ENCODE measurements at places on chromosomes 13 and 19. TPM values are rescaled to one million over a fixed set of nuclear protein-coding genes. Genes with fewer than 3 reads are reported as not detected.

DNA sequence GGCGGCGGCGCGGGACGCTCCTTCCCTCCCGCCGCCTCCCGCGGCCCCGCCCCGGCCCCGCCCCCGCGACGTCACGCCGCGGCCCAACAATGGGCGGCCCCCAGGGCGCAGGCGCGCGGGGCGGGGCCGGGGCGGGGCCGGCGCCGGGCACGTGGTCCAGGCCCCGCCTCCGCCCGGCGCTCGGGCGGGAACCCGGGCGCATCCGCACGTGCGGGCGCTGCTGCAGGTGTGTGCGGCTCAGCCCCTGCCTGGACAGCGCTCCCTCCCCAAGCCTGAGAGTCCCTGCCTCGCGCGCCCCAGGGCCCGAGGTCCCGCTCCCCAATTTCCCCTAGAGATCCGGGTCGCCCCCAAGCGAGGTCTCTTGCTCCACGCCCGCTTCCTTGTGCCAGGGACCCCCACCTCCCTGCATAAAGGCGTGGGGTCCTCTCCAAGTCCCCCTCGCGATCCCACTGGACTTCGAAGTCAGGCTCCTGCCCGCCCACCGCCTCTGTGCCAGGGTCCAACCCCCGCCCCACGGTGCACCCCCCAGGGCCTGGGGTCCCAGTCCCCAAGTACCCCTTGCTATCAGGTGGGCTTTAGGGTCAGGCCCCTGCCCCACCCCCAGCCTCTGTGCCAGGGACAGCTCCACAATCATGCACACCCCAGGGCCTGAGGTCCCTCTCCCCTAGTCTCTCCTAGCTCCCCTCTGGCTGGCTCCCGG is at the start of gene MEX3D:
Gene MEX3D, minus strand, starts transcription at position 6 of the 700 bp plus-strand sequence. CDS start 267 bp downstream, outside the sequence.
- no peak for DNase-seq

GRCh38 chr19:3821857-3822364 is 35.7 kb upstream of the MATK start:
- no peak for DNase-seq

DNA sequence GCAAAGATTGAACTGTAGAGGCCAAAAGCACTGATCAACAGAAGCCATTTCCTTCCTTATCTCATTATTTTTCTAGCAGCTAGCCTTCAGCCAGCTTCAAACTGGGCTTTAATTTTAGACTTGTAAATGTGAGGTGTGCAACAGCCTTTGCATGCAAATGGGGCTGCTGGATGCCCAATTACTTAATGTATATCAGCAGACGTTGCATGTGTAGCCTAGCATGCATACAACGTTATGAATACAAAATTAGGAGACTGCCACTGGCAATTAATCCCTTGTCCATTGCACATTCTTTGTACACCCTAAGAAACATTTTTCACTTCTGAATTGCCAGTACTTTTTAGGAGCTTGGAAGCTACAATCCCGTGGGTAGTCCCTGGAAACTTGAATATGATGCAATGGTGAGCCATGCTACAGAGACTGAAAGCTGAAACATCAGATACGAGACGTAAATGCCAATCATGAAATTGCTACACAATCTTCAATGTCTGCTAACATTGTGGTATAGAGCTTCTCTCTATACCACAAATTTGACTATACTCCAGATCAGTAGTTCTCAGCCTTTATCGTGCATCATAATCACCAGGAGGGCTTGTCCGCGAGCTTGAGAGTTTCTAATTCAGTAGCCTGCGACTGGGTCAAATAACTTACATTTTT is 20.2 kb downstream of the EPSTI1 start:
- DNase-seq, result no peak

MEGF8 gene
- 12.5 TPM for total RNA-seq

ZNF728 gene
- total RNA-seq, result 0.40 TPM

THOP1 gene
- 73.8 TPM for total RNA-seq
